Right cardiac atrium (tissue), 5 donors: ENCODE measurements at places on chromosomes 7 and 10. TPM values are rescaled to one million over a fixed set of nuclear protein-coding genes. Genes with fewer than 3 reads are reported as not detected.

GRCh38 chr7:29105191-29105590 lies 41.1 kb downstream of the CPVL start:
- DNase-seq = no peak

- DNase-seq = no peak
Measured at GRCh38 chr7:70383066-70383782, 748.7 kb upstream of the GALNT17 start.

- DNase-seq = no peak
Measured at GRCh38 chr10:91010952-91011351, 90.1 kb upstream of the ANKRD1 start.

DNA sequence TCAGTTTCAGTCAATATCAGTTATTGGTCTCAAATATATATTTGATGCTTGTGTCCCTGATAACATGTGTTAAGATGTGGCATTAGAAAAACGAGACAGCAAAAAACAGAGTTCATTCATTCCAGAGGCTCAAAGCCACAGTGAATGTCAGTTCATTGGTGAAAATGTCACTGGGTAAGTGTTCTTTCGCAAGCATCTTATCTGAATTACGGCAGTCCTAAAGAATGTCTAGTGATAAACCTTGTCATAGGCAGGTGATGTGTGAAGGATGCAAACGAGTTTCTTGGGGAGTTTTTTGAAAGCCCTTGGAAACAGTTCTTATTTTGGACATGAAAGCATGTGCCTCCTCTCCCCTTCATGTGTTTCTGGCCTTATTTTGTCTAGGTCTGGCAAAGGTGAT lies 45.9 kb upstream of the RELN start:
- DNase-seq = no peak

- DNase-seq = no peak
Measured at GRCh38 chr10:82171899-82172298, 296.9 kb downstream of the NRG3 start.

DNA sequence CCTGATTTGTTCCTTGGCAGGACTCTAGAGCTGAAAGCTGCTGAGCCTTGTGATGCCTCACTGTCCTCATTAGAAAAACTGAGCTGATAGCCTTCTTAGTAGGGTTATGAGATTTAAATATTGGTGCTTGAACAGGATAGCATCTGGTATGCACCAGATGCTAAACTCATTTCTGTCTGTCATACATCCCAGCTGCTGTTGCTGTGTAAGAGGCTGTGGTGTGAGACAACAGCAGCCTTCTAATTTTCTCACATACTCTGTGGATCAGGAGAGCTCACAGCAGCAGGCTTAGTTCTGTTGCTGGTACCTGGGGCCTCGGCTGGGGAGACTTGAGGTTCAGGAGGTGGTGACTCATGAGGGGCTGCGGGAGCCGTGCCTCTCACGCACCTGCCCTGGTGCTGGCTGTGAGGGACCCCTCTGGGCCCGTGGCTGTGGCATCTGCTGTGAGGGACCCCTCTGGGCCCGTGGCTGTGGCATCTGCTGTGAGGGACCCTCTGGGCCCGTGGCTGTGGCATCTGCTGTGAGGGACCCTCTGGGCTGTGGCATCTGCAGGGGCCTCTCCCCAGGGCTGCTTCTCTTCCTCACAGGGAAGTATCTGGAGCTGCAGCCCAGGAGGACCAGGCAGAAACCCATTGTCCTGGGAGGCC lies 12.5 kb downstream of the DYNC2I1 start:
- no peak for DNase-seq

The SPACDR gene
- not detected for total RNA-seq

DNA sequence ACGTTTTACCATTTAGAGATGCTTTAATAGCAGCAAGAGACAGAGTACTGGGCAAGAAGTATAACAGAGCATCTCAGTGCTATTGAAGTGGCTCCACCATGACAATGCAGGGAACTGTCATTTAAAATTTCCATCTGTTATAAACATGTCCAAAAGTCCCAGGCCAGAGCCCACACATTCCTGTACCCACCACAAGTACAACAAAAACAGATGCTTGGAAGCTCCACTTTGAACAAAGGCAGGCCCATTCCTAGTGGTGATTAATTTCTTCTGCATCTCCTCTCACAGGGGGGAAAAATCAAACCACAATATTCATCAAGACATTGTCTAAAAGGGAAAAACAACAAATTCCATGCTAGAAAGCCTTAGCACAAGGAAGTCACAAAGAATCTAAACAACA lies 627.9 kb downstream of the PARD3 start:
- DNase-seq = no peak

DNA sequence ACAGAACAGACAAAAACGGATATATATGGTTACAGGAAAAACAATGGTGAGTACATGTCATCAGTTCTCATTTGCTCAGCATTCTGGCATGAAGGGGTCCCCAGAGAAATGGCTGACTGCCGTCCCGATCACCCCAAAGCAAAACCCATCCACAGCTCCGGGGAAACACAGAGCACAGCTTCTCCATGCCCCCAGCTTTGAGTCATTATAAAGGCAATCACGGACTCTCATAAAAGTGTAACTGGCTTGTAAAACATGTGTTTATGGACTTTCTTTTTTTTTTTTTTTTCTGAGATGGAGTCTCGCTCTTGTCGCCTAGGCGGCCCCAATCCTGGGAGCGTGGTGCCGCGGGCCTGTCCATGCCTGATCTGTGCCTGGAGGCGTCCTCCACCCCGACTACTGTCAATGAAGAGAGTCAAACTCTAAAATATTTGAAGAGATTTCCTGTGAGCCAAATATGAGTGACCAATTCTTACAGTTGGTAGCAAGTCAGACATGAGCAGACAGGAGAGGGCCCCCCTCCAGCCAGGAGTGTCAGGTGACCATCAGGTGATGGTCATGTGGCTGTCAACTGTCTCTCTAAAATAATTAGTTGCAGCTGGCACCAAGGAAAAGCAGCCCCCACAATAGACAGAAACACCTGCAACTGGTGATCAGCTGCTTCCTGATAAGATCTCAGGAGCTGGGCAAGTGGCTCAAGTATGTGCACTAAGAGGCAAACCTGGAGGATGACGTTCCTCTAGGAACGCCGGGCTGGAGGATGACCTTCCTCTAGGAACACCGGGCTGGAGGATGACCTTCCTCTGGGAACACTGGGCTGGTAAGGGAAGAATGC lies 21.7 kb upstream of the NOM1 start:
- DNase-seq = no peak

DNA sequence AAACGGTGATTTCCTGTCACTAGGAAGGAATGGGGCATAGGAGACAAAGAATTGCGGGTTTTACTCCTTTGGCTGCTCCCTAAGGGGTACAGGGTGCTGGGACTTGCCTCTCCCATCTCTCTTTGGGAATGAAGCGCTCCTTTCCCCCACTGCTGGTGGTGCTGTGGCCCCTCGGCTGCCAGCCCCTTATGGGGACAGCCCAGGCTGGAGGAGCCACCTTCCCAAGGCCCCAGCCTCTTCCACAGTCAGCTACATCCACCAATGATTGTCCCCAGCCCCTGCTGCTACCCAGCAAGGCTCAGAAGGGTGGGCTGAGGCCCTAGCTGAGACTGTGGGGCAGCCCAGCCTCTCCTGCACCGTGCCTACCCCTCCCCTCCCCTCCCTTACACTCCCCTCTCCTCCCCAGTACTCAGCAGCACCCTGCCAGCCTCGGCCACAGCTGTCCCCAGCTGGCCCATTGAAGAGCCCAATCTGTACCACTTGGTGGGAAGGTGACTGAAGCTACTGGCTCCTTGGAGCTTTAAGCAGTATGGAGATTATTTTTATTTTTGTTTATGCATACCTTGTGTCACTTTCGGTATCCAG lies 19.0 kb downstream of the PRKAG2 start:
- DNase-seq = peak; percentile 24

DNA sequence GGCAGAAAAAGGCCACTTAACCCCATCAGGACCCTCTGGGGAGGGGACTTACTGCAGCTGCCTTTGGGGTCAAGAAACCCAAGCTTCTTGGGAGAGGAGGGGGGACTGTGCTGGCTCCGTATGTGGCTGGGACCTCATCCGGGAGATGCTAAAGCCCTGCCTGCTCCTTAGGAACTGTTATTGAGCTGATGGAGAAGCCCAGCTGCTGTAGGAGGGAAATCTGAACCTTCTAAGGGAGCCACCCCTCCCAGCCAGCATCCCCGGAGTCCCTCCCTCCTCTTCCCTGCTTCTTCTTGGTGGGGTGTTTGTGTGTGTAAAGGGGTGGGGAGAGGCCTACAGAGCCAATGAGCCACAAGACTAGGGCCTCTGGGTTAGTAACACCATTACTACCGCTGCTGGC lies 8.2 kb downstream of the KCNIP2 start:
- DNase-seq = no peak
